CD4-positive, alpha-beta T cell treated with Interferon gamma for 1 hour (primary cell): ENCODE measurements at places on chromosomes 3 and 15.

GRCh38 chr3:43619588-43619987 is 2.2 kb downstream of the ANO10 start:
- DNase-seq, result no peak

DNA sequence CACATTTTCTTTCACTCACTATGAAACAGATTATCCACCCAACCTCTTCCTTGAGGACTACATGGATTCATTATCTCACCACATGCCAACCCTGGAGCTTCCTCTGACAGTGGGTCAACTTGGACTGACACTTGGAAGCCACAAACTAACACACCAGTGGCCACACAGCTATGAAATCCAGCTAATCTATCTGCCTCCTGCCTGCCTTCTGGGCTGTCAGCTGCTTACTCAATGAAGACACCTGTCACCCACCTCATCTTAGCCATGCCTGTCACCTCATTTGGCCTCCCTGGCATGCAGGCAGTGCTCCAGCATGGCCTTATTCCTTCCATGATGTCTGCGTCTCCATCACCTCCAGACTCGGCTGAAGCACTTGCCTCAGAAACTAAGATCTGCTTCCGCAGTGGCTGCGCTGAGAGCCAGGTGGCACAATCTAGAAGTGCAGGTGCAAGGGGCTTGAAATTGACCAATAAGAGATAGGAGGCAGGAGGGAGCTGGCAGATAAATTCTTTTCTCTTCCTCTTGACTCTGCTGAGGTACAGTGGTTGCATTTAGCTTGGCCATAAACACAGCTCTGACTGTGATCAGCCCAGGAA is 105.2 kb upstream of the RNF7 start:
- DNase-seq, result no peak

DNA sequence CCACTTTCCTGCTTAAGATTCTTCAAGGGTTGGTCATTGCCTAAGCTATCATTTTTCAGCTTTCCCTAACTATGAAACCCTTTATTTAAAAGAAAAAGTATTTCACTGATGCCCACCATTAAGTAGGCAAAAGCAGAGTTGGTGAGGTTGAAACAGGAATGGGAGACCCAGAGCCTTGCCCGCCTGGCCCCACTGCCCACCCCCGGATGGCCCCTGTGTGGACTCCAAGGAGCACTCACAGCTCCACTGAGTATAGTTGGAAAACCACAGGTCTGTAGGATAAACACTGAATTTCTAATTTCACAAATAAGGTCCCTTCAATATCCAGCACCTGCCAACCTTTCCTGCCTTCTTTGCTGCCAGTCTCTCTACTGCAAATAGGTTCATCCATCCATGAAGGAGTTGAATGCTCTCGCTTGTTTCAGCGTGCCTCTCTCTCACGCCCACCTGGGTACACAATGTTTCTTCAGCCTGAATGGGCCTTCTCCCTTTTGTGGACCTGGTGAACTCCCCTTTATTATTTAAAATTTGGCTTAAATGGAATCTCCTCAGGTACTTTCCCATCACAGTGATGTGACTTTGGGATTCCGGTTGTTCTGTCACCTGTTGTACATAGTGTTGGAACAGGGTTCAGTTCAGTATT is 8.7 kb upstream of the ACAP2 start:
- DNase-seq, result no peak

DNA sequence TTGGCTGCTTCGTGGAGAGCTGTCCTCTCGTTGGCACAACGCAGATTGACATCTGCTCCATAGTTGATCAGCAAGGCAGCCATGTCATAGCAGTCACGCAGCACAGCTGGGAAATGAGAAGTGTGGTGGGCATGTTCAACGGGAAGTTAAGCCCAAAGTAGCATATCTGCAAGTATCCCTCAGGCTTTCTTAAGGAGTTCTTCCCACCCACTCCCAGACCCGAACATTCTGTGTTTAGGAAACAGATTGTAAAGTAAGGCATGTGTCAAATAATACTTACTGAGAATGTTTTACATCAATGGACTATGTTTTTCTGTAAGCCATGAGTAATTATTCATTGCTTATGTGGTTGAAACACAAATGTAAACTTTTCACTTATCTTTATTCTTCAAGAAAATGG is 9.2 kb downstream of the ASB14 start:
- no peak for DNase-seq

GRCh38 chr15:70361891-70362290 is 264.2 kb upstream of the TLE3 start:
- DNase-seq, result no peak

DNA sequence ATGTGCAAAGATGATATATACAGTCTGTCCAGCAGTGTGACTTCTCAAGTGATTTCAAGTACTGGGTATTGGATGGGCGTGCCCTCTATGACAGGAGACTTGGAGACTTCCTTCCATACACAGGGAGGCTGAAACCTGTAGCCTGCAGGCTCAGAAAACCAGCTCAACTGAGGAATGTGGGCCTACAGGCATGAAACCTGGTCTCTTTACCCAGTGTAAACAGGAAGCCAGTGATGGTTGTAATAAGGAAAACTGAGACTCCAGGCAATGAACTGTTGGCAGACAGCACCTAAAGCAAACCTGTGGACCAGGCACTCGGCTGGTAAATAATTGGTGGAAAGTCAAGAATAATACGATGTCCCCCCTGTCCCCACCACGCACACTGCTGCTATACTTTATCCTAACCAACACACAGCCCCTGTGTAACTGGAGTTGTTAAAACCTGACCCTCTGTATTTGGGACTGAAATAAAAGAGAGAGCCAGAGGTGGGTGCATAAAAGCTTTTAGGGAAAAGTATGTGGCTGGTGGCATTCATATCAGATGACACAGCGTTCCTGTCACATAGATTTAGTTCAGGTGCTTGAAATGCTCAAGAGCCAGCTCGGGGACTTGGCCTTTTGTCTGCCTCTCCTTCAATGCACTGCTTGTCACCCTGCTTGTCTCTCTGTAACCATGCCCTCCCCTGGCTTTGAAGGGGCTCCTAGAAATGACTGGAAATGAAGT is 144.7 kb downstream of the TPRG1 start:
- DNase-seq, result no peak

DNA sequence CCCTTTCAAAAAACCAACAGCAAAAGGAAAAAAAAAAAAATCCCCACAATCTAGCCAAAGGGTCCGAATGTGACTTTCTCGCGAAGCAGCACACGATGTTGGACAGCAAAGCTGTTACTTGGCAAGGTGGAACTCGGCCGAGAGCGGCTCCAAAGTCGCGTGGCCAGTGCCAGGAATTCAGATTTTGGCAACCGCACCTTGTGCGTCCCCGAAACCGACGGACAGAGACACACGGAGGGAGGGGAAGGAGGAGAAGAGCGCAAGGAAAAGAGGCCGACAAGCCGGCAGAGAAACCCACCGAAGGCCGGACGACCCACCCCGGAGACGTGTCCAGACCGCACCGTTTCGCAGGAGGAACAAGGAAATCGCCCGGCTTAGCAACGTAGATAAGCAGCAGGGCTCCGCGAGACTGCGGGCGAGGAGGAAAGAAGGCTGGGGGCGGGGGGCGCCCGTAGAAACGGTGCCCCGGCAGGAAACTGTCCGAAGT is 517.3 kb downstream of the MECOM start:
- DNase-seq, result no peak

GRCh38 chr3:14549256-14549919 is 9.2 kb upstream of the GRIP2 start:
- DNase-seq, result no peak

- DNase-seq, result no peak
These were observed 42.4 kb downstream of the RASA2 start for GRCh38 chr3:141529256-141529655.

GRCh38 chr3:118943597-118943996 is 91.0 kb downstream of the IGSF11 start:
- DNase-seq, result no peak

DNA sequence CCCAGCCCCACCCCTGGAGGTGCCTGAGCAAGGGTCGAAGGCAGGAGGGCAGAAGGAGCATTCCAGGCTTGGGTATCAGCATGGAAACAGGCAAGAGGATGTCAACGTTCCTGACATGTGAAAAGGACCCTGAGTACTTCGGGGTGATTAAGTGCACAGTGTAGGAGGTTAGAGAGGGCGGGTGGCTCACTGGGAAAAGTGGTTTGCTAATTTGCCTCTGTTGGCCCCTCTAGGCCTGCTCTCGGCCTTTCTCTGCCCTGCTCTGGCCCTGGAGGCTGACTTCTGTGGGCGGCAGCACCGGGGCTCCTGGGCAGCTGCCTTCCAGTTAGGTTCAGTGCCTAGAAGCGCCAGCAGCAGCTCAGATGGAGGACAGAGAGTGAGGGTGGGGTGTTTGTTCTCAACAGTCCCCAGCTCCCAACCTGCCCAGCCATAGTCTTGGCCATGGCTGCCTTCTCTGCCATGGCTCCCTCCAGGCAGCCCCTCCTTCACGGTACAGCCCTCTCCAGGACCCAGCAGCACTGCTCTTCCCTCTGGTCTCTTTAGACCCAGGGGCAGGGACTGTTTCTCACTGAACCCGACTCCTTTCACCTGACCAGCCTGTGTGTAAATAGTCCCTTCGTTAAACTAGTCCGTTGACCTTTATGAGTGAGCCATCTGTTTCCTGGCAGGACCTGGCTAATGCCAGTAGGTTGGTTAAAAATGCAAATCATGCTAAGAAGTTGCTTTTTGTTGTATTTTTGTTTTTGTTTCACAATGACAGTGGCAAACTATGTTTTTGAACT is 107.1 kb upstream of the TPM1 start:
- DNase-seq, result no peak

DNA sequence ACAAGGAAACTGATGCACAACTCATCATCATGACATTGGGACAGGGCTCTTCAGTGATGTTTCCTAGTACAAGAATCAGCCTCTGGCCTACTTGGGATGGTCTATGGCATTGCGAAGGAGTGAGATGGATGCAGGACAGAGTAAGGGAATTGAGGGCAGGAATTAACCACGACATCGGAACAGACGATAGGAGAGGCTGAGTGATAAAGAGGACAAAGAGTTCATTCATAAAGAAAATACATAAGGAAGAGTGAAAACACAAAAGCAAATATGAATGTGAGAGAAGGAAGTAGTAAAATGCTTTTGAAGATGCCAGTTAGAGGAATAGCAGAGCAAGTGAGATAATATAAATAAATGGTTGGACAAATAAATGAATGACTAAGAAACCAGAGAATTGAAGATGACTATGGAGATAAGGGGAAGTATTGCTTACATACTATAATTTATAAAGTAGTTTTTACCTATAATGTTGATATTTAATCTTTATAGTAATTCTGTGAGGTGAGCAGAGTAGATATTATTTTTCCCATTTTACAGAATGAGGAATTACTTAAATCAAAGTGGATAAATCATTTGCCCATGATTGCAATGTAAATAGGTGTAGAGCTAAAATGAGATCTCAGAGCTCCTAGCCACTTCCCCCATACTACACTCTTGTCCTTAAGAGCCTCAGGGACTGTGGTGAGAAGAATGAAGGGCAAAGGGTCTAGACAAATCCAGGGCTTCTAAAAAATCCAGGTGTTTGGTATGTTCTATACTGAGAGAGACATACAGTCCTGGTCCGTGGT is 203.3 kb downstream of the DTWD1 start:
- no peak for DNase-seq

DNA sequence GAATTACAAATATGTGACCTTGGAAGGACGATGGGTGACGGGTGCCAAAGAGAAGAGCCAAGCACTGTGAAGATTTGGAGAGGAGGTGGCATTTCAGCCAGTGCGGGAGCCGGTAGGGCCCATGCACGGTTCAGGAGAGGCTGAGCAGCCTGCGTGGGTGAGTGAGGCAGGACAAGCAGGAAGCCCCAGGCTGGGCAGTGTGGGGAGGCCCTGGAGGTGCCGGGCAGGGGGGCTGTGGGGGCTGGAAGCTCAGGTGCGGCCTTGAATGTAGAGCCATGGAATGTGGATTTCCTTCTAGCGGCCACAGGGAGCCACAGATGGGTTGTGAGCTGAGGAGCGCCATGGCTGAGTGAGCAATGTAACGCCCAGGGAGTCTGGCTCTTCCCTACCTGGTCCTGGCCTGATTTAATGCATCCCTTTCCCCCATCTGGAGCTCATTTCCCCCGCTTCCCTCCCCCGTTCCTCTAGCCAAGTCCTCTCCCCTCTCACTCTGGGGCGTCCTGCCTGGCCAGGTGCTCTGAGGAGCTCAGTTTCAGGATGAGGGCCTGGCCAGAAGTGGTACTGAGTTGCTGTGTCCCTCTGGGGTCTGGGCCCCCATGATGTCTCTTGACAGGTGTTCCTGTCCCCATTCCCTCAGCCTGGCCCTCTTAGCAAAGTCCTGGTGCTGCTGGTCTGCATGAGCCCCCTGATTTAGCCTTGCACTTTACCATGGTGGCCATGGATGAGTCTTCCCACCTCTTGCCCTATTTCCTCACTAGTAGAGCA is 41.8 kb upstream of the IQSEC1 start:
- DNase-seq, result no peak
